NCI-H510A treated with DMSO at 0.1 percent for 48 hours (cell line): ENCODE measurements at places on chromosomes 4 and X.

DNA sequence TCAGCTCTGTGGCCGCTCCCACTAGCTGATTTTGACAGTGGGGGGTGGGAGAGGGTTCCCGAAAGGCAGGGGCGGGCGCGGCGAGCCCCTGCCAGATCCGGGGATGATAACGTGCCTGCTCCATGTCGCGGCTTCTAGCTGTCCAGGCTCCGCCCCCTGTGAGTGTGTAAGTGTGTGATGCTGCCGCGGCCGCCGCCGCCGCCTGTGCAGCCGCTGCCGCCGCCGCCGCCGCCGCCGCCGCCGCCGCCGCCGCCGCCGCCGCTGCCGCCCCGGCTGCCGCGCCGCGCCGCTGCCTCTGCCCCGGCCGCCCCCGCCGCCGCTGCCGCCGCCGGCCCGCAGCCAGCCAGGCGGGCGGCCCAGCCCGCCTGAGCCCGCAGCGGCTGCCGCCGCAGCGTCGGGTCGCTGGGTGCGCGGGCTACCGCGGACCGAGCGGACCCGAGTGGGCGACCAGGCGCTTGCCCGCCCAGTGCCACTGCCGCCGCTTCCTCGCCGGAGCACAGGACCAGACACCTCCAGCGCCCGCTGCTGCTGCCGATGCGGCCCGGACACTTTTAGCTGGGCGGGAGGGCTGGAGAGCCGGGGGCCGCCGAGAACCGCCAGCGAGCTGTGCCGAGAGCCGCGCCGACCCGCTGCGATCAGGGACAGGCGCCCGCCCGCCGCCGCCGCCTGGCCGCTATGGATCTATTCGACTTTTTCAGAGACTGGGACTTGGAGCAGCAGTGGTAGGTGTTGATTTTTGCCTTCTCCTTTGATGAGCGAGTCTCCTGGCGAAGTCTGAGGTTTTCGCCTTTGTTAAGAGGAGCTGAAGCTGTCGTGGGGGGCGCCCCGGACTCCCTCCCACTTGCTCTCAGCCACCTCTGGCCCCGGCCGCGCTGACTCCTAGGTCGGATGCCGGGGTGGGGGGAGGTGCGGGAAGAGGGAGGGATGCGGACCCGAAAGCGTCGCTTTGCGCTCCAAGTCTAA lies at the start of gene AFF2:
AFF2 (plus strand) TSS at position 195 of the 963 bp plus-strand sequence; CDS start at position 676, 481 bp downstream.
- peak; percentile 1 for DNase-seq

- no peak for DNase-seq
Measured at GRCh38 chr4:86878640-86879039, 13.6 kb downstream of the C4orf36 start.

DNA sequence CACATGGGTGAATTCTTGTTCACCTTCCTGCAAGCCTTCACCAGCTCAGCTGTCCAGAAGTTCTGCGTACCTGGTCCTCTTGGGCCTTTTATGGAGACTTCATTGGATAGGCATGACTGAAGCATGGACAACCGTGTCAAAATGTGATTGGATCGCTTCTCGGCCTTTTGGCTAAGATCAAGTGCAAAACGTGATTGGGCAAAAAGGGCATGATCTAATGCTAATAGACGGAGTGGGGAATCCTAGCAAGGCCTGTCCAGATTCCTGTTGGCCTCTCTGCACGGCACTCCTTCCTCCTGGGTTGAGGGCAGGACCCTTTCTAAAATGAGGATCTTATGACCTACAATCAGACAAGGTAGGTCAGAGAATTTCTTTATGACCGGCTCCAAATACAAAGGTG lies 24.9 kb downstream of the PRDX4 start:
- no peak for DNase-seq

GRCh38 chr4:110907801-110908313 lies 285.0 kb upstream of the PITX2 start:
- DNase-seq: no peak

DNA sequence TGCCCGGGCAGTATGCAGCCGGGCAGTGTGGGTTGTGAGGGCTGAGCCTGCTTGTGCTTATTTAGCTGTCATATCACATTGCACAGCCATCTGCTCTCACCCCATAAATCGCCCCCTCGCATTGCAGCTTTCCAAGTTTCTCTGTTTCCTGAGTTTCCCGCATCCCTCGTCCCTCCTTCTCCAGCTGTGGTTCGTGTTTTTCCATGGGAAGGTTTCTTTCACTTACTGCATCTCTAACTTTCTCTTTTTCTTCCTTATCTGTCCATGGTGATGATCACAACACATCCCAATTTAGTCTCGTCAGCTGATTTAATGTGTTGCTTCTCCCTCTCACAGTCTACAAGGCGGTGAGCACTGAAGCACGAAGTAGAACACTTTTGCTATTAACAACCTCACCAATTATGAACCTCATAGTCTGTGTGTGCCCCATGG lies 118.1 kb downstream of the ENPP6 start:
- DNase-seq: no peak

GRCh38 chr4:31791666-31792065 lies 1071.5 kb downstream of the PCDH7 start:
- DNase-seq: no peak

DNA sequence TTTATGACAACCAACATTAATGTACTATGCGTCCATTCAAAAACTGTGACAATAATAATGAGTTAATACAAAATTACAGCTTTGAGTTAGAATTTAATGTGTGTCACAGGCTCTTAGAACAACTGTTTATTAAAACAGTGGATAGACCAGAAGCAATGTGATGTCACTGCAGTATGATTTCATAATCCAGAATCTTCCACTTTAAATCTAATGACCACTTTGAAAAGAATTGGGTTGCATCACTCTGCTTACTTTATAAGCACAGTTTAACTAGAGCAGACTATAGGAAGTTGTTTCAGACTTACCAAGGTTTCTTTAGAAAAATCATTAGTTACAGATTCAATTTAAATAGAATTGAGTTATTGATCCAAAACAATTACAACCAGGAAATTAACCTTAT lies 758.5 kb downstream of the KCTD8 start:
- DNase-seq: no peak
